A549 (cell line): ENCODE measurements at places on chromosomes 1 and 21. TPM values are rescaled to one million over a fixed set of nuclear protein-coding genes. Genes with fewer than 3 reads are reported as not detected.

DNA sequence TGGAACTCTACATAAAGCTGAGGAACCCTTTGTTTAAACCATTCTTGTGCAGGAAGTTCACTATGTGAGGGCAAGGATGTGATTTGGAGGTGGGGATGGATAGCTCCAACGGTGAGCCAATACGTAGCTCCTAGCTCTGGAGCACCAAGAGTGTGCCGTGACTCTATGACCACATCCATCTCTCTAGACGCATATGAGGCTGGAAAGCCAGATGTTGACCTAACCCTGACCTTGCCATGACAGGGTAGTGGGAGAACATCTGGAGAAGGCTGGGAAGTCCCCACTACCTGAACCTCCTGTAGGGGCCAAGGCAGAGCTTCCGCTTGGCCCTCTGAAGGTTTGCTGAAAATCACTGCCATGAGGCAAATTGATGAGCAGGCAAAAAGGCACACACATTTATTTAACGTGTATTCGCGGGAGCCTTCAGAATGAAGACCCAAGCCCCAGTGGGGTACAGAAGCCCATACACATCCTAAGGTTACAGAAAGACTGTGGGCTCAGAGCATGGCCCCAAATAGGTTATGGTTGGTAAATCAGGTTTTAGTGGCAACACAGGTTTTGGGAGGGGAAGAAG is 43.4 kb downstream of the EIF2D start:
- no peak for DNase-seq

DNA sequence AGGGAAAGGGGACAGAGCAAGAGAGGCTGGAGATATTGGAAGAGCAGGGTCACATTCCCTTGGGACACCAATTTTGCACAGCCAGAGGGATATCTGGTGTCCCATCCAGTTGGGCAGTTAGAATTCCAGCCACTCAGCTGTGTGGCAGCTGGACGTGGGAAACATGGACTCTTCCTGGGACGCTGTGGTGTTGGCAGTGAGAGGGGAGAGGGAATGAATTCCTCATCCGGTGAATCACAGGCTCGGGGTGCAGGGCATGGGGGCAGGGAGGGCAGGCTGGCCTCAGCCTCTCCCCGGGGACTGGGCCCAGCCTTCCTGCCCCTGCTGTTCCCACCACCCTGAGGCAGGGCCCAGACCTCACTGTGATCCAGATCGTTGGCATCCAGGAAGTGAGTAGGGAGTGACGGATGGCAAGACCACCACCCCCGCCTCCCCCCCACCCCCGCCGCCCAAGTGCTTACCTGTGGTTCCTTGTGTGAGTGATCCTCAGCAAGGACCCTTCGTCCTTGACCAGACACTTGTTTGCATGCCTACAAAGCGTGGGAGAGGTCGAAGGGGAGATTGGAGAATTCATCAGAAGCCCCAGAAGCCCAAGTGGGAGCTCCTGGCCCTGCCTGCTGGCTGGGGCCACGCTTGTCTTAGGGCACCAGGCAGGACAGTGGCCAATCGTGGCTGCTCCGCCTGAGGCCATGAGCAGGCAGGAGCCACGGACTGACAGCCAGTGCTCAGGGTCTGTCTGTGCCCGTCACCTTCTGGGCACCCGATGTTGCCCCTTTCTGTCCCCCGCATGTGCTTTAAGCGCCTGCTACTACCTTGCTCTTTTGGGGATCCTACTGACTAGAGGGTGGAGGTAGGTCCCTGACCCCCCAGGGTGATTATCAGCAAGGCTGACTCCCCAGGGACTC is 8.7 kb downstream of the WNT3A start:
- peak; percentile 48 for DNase-seq

DNA sequence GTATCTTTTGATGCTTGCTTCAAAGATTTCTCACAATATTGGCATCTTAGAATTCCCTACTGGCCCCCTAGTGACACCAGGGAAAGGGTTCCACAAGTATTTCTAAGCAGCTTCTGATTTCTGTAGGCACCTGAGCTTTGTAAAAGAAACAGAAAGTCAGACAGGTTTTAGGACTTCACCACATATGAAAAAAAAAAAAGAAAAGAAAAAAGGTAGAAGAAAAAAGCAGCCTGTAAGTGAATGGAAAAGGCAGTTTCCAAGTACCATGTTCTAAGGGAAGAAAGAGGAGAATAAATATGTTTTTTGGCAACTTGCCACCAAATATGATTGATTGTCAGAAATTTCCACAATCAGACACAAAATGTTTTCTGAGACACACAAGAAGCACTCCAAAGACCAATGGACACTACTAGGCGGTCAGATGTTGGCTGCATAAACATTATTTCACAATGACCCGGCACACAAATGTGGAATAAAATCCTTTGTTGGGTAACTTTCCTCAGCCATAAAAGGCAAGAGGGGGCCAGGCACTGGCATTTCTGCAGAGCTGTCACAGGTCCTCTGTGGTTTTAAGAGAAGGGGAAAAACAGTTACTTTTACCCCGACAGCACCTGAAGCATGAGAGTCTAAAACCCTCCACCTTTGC is 12.7 kb upstream of the CPLANE2 start:
- no peak for DNase-seq

DNA sequence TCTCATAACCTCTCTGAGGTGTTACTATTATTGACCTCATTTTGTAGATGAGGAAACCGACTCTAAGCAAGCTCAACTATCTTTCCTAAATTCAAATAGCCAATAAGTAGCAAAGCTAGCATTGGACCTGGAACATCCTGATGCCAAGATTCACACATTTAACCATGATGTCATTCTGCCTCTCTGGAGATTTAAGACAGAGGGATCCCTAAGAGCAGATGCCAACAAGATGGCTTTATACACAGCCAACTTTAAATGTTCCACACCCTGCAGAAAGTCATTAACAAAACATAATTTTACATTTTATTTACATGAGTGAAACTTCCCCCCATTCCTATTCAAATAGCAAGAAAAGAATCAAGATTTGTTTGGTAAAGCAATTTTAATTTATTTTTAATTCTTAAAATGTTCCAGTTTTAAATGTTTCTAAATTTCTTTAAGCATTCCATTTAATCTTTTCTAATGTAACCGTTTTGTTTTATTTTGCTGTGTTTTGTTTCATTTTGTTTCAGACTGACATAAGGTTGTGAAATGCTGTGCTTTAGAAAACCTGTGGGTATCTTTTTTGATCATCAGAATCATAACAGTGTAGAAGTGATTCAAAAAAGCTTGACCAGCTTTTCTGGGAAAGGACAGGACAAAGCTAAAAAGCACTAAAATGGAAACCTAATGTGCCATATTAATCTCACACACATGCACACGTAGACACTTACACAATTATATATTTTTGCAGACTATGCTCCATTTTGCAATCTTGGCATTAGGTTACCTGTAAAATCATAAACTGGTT is 7.6 kb upstream of the VAV3 start:
- DNase-seq, result no peak

DNA sequence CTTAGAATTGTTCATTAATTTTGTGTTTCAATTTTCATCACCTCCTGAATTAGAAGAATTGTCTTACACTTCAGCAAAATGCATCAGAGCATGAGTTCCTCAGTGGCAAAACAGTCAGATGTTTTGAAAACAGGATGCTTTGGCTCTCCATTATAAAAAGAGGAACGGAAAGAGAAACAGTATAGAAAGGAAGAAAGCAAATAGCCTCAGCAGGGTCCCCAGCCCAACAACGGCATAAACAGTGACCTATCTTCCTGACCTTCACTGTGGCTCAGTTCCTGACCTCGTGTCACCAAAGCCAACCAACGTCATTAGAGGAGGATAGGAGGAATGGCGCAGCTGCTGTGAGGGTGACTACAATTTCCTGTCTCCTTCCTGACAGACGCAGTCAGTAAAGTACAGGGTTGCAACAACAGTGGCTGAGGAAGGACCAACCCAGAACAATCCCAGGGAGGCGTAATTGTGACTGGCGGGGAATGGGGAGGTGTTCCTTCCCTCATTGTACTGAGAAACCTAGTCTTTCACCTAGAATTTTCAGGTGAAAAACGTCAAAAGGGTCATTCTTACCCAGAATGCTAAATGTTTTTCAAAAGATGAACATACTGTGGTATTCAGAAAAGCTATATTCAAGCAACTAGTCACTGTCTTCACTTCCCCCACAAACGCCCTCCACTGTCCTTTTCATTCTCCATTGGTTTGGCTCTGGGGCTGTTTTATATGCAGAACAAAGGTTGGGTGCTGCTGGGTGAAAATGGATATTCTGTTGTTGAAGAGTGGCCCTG is 197.9 kb upstream of the SGIP1 start:
- no peak for DNase-seq

Gene LTN1
- 6.6 to 7.0 TPM (median 6.9 TPM) in 3 replicates for polyA plus RNA-seq

Gene THEM5
- polyA plus RNA-seq, result not detected in 3 replicates

- peak; percentile 48 for DNase-seq
These were observed 5.5 kb upstream of the SNX27 start for GRCh38 chr1:151606384-151606783.

Gene CLSTN1
- 50.8 to 57.5 TPM (median 56.1 TPM) in 3 replicates for polyA plus RNA-seq

- no peak for DNase-seq
These were observed 52.9 kb downstream of the MRPS6 start for GRCh38 chr21:34126269-34126668.

DNA sequence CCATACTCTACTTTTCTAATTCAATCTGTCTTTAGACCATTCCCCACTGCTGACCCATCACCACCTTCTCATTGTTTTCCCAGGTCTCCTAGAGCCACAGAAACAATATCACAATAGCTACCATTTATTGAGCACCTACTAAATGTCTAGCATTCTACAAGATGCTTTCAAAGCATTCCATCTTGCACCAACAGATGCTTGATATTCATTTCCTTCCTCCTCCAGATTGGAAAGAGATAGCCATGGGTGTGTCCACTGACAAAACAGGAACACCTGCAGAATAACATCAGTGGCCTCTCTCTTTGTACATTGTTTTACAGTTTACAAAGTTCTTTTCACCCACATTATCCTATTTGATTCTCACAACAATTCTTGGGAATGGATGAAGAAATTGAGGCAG is 2.2 kb downstream of the RAB3B start:
- DNase-seq, result no peak

Gene RGL1
- 0.98 to 1.5 TPM (median 1.0 TPM) in 3 replicates for polyA plus RNA-seq

Gene SERPINC1
- polyA plus RNA-seq, result 0.05 to 0.13 TPM (median 0.05 TPM) in 3 replicates

DNA sequence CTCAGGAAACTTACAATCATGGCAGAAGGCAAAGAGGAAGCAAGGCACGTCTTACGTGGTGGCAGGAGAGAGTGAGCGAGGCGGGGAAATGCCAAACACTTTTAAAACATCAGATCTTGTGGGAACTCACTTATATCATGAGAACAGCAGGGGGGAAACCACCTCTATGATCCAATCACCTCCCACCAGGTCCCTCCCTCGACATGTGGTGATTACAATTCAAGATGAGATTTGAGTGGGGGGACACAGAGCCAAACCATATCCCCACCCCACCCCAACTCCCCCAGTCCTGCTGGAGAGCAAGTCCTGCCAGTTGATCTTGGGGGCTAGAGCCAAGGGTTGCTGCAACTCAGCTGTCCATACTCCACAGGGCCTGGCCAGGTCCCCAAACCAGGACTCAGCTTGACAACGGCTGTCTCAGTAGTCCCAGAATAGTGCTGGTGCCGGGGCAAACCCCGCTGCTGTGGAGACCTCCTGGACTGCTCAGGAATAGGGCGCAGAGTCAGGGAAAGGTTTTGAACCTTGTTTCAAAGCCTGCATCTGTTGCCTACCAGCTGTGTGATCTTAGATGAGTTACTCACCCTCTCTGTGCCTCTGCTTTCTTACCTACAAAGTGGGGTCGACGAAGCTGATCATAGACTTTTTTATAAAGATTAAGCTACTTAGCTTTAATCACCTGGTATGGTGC is 79.5 kb downstream of the STUM start:
- DNase-seq, result no peak

- DNase-seq, result no peak
These were observed 2.6 kb downstream of the BCAR3 start for GRCh38 chr1:93678946-93679480.

- no peak for DNase-seq
These were observed 3.2 kb downstream of the ATP8B2 start for GRCh38 chr1:154328318-154329151.

Gene RPL5
- 1,222 to 1,289 TPM (median 1,243 TPM) in 3 replicates for polyA plus RNA-seq

- no peak for DNase-seq
These were observed 18.3 kb downstream of the SORT1 start for GRCh38 chr1:109379422-109379821.

DNA sequence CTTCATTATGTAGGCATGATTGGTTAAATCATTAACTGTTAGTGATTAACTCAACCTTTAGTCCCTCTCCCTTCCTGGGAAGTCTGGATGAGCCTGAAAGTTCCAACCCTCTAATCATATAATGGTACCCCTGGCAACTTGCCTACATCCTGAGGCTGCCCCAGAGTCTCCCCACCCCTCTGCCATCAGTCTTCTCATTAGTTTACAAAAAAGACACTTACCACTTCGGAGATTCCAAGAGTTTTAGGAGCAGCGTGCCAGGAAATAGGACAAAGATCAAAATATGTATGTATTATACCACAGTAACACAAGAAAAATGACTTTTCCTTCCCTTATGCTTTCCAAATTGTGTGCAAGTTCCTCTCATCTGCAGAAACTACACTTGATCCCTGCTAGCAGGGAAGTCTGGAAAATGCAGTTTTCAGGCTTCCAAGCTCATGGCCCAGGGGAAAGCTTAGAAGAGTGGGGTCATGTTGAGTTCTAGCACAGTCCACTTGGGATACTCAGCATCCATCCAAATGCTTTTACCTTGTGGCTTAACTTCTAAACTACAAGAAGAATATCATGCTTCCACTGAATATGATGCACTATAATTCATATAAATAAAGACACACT is 64.6 kb upstream of the PPIH start:
- no peak for DNase-seq
